ENCODE measurements at places on chromosomes 2 and 18. TPM values are rescaled to one million over a fixed set of nuclear protein-coding genes. Genes with fewer than 3 reads are reported as not detected.

The CD302 gene
- 22.5 TPM for total RNA-seq

The TSGA10 gene
- 2.8 TPM for total RNA-seq

The DDX18 gene
- 77.7 TPM for total RNA-seq

The ONECUT2 gene
- 0.12 TPM for total RNA-seq

The PUM2 gene
- 25.0 TPM for total RNA-seq

The NRP2 gene
- 57.7 TPM for total RNA-seq

The TFCP2L1 gene
- total RNA-seq: under 0.01 TPM

The CCL20 gene
- 2.2 TPM for total RNA-seq

The ALPP gene
- not detected for total RNA-seq

The CFAP65 gene
- total RNA-seq: 0.12 TPM

- peak; percentile 100 for DNase-seq
These were observed 19.3 kb downstream of the SPEG start for GRCh38 chr2:219453671-219454590.

DNA sequence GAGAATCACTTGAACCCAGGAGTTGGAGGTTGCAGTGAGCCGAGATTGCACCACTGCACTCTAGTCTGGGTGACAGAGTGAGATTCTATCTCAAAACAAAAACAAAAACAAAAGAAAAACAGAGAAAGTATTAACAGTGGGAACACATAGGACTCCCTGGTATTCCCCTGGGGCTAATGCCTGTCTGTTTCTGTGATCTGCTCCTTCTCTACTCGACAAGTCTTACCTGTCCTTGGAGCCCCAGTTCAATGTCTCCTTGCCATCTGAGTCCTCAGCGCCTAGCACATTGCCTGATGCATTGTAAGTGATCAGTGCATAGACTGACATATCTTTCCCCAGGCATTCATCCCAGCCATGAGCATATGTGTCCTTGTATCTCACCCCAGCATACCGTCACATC, 85.8 kb downstream of the ASAP2 start:
- DNase-seq: no peak

GRCh38 chr2:46018773-46019591, 278.2 kb upstream of the EPAS1 start:
- no peak for DNase-seq

- no peak for DNase-seq
These were observed 41.0 kb downstream of the DTNB start for GRCh38 chr2:25632396-25632795.

- DNase-seq: peak; percentile 12
These were observed 857 bp upstream of the INHBB start for GRCh38 chr2:120344976-120345581.

DNA sequence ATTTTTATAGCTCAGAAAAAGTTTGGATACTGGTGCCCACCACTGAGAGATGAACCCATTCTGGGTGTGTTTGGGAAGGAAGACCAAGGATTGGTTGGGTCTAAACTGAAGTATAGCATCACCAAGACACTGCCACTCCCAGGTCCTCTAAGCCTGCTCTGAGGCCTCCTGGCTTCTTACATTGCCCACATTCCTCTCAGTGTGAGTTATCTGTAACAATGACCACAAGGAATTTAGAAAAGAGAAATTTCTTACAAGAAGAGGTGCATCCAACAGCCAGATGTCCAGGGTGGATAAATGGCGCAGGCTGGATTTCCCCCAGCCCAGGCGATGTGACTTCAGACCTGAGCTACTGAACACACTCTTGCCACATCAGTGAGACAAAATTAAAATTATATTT, 1.6 kb upstream of the GPR45 start:
- DNase-seq: peak; percentile 92

DNA sequence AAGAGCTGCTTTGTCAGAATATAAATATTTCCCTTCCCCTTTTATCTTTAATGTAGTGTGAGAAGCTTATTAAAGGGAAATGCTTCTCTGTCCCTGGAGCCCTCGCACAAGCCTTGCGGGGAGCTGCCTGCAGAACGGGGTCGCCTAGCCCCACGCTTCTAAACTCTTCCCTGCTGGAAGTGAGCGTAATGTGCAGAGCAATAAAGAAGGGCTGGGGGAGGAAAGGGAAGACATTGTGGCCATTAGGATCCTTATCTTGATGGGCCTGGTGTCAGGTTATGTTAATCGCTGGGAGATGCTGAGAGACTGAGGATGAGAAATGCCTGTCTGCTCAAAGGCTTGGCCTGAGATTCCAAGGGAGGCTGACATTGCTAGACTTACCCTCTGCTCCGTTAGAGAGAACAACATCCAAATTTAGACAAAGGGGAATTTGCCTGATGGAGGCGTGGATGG, 18.9 kb upstream of the FZD7 start:
- no peak for DNase-seq

DNA sequence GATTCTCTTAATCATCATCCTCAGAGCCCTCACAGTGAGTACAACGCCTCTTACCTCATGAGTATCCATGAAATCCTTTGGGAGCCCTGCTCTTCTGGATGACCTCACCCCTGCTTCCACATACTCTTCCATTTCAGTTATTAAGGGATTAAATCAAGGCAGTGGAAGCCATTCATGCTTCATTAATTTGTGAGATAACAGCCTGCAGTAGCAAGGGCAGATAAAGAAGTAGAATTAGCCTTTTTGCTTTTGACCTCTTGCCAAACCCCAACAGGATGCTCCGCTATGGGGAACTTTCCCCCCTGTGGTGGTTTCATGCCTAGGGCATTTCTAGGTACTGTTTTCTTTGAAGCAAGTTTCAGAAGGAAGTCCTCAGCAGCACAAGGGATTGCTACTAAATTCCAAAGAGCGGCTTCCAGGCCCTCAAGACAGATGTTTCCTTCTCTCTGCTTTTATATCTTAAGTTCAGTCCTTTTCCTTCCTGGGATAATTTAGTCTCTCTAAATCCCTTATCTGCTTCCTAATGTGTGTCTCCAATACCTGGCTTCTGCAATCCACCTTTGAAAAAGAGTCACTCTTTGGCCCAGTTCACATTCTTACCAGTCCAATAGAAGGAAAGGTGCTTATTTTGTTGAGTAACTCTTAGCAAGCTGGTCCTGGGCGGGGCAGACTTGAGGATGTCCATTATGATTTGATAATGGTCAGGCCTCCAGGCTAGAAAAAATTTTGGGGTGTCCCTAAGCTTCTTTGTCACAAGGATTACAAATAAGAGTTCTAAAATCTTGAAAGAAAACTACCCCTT, 76.9 kb downstream of the MYO1B start:
- peak; percentile 99 for DNase-seq

GRCh38 chr2:222743251-222743812, 71.9 kb downstream of the MOGAT1 start:
- DNase-seq: peak; percentile 56

DNA sequence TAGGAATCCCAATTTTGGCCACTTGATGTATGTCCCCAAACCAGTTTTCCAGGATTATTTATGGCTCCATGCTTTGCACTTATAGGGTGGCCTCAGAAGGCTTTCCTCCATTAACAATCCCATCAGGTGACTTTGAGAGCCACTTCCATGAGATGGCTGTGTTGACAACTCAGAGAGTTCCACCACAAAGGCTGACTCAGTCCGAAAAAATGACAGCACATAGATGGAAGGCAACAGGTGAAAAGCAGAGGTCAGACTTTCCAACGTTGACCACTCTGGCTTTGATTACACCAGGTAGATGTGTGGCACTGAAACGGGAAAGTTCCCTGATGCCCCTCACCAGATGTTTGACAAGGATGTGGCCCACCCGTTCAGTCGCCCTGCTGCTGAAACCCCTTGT, 431.4 kb upstream of the TNP1 start:
- DNase-seq: no peak

- peak; percentile 52 for DNase-seq
These were observed 10.6 kb upstream of the MC5R start for GRCh38 chr18:13813271-13813849.

GRCh38 chr2:187547353-187547979, 6.8 kb downstream of the TFPI start:
- DNase-seq: peak; percentile 96

- DNase-seq: no peak
These were observed 87.4 kb downstream of the MYO3B start for GRCh38 chr2:170265321-170265720.

DNA sequence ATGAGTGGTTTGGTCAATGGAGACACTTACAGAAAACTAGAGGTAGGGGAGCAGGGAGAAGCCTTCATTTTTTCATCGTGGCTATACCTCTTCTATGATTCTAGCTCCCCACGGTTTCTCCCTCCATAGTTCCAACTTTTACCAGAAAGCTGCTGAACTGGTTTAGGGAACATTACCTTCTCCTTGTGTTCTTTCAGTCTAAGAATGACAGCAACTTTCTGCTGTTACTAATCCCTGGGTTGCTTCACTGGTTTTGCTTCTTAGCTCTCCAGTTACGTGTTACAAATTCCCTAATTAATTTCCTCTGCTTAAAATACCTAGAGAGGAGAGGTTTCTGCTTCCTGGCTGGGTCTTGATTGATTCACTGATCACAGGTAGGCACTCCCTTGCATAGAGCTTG, 499.9 kb downstream of the SLC4A3 start:
- DNase-seq: no peak

- no peak for DNase-seq
These were observed 941 bp upstream of the SGO2 start for GRCh38 chr2:200525066-200525465.

GRCh38 chr2:212831671-212832199, 293.1 kb upstream of the ERBB4 start:
- no peak for DNase-seq

GRCh38 chr2:162060532-162060931, 13.5 kb downstream of the DPP4 start:
- DNase-seq: no peak

DNA sequence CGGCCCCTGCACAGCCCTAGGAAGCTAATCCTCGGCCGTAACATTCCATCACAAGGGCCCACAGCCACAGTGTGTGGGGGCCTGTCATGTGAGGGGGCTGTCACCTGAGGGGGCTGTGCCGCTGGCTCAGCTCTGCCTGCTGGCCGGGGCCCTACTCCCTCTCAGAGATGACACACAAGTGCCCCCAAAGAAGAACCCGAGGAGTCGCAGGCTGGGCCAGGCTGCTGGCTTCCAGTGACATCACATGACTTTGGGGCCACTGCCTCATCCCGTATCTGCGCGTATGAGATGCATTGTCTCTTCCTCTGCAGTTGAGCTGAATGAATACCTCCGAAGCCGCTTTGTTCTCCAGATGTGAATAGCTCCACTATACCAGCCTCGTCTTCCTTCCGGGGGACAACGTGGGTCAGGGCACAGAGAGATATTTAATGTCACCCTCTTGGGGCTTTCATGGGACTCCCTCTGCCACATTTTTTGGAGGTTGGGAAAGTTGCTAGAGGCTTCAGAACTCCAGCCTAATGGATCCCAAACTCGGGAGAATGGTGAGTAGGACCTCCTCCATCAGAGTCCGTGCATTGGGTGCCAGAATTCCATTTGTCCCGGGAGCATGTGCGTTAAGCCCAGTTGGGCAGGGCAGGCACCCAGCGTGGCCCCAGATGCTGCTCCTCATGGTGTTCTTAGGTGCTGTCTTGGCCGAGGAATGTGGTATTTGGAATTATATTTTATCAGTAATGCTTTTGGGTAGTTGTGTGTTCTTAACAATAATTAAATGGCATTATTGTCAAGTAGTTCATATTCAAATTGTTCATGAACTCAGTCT, at the start of gene CNDP1:
Gene CNDP1 (plus strand): TSS at position 351 of the 820 bp plus-strand sequence. CDS start 168 bp downstream, at position 519.
- no peak for DNase-seq

DNA sequence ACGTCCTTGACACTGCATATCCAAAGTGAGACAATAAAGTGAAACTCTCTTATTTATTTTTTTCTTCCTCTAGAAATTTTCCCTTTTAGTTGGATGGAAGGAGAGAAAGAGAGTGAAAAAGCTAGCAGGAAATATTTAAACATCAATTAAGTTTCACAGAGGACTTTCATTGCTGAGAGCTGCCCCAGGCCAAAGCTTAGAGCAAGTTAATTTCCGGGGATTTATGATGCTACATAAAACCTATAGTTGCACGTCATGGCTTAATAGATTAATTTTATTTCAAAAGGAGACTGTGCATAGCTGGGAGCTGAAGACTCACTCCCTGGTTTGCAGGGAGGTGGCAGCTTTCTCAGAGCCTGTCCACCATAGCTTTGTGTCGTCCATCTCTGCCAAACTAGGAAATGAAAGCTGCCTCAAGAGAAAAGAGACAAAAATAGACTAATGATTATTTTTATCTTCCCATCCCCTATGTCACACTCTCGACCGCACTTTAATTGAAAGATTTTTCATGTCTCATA, 323.3 kb upstream of the RAB6C start:
- no peak for DNase-seq

DNA sequence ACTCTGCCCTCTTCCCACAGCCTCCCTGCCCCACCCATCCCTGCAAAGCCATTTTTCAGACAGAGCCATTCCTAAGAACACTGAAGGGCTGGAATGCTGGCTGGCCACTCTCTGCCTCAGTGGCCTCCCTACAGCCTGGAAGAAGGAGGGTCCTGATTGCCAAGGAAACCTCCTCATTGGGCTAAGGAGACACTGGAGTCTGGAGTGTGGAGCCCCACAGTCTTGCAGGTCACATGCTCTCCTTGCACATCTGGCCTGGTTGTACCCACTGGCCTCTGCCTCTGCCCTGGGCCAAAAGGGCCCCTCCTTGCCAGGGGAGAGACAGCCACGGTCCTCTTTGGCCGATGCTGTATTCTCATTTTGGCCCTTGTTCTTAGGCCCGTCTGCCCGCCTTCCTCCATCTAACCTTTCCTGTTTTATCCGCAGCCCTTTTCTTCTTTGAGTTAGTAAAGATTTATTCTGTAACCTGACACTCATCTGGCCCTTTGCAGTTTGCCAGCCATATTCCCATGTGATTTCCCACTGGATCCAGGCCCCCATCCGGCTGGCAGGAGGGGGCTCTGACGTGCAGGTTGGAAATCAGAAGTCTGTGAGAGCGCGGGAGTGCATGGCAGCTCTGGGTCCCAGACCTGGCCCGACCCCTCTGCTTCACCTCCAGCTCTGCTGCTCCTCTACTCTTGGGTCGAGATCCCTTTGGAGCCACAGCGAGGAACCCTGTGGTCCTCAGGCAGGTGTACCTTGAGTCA, 11.0 kb upstream of the CATIP start:
- DNase-seq: no peak

GRCh38 chr2:20203072-20203471, 21.9 kb downstream of the SDC1 start:
- no peak for DNase-seq

GRCh38 chr18:21759836-21760235, 19.2 kb downstream of the MIB1 start:
- DNase-seq: no peak

- peak; percentile 77 for DNase-seq
These were observed 72.5 kb upstream of the APCDD1 start for GRCh38 chr18:10381951-10382350.

DNA sequence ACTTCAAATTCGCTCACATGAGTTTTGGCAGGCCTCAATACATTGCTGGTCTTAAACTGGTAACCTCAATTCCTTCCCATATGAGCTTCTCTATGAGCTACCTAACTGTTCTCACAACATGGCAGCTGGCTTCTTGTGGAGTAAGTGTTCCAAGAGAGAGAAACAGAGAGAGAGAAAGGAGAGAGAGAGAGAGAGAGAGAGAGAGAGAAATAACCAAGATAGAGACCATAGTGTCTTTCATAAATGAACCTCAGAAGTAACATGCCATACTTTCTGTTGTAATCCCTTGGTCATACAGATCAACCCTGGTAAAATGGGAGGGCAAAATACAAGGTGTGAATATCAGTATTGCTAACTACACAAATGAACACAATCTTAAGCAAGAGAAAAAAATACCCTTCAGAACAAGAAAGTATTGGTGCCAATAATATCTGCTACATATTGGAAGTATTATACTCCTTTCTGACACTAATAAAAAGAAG, 33.2 kb upstream of the UBE2E3 start:
- DNase-seq: no peak

GRCh38 chr18:75287006-75287405, 76.4 kb downstream of the TSHZ1 start:
- DNase-seq: no peak

- DNase-seq: peak; percentile 57
These were observed 43.9 kb upstream of the RAB11FIP5 start for GRCh38 chr2:73156539-73157124.

All from RPMI7951 (cell line).